ENCODE measurements at places on chromosomes 3 and 15.

DNA sequence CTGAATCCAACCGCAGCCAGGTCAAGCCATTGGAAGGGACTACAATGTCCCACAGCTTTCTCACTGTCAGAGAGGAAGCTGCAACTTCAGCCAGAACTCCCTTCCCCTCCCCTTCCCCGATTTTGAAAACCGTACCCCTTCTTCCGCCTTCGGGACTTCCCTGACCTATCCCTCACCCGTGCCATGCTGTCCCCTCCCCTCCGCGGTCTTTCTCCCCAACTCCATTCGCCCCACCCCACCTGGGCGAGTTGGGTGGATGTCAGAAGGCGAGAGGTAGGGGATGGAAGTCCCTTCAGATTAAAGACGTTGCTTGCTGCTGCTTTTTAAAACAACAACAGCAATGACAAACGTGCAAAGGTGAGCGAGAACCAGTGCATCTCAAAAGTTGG lies 723 bp downstream of the CPNE4 start:
- DNase-seq: no peak

GRCh38 chr3:128560768-128561167 lies 67.8 kb upstream of the GATA2 start:
- DNase-seq: no peak

DNA sequence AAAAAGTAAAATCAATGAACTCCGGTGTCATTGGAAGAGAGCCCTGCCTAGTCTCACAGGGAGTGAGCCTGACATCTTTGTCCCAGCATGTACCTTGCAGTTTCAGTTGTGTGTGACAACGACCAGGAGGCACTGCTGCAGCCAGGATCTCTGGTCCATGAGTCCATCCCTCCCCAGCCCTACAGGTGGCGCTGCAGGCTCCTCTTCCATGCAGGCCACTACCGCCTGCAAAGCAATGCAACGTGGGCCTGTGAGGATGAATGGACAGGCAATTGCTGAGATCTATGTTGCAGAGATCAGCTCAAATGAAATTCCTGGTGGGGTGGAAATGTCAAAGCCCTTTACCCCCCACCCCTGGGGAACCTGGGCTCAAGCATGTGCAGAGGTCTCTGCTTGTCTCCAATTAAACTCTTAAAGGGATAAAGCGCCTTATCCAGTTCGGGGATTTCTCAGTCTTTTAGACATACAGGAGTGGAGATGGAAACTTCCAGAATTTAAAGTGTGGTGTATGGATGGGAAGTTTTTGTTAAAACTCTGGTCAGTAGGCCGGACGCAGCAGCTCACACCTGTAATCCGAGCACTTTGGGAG lies 35.8 kb downstream of the TKT start:
- peak; percentile 76 for DNase-seq

DNA sequence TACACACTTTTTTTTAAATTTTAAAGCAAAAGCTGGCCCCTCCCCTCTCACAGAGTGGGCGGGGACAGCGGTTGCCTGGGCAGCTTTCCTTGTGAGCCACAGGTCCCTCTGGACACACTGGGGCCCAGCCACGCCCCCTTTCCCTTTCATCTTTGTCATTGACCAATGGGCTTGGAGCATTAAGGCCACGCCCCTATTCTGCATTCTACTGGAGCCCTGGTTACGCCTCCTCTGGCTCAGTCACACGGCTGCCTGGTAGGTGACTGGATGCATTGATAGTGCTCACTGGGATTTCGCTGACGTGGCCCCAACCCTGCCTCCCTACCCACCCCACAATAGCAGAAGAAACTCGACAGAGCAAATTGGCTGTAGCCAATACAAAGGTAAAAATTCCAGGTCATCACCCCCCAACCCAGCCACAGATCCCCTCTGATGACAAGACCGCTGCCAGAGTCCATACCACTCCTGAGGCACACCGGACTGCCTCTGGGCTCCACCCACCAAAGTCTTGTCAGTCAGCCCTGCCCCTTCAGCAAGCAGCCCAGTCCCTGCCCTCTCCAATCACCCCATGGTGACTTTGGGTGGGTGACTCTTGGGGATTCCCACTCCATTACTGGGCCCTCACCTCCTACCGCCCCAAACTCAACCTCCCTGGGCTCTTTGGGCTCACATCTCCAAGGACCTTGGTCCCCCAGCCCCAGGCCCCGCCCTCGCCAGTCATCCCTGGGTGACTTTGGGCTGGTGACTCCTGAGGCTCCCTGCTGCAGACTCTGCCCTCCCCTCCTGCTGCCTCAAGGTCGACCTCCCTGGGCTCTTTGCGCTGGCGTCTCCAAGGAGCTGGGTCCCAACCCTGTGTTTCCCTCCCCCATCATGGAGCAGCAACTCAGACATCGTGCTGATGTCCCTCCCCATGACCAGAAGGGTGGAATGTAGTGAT lies 112.2 kb upstream of the FAN1 start:
- no peak for DNase-seq

- DNase-seq: no peak
Observed at GRCh38 chr15:49637857-49638256, 17.0 kb downstream of the DTWD1 start.

- no peak for DNase-seq
Observed at GRCh38 chr15:56831467-56832005, 86.9 kb upstream of the TCF12 start.

DNA sequence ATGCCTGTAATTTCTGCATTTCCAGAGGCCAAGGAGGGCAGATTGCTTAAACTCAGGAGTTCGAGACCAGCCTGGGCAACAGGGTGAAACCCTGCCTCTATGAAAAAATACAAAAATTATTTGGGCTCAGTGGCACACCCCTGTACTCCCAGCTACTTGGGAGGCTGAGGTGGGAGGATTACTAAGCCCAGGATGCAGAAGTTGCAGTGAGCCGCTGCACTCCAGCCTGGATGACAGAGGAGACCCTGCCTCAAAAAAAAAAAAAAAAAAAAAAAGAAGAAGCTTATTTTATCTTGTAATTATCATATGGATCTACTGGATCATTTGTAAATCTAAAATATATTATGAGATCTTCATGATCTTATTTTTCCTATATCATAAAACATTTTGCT lies 84.1 kb downstream of the PPCDC start:
- no peak for DNase-seq

DNA sequence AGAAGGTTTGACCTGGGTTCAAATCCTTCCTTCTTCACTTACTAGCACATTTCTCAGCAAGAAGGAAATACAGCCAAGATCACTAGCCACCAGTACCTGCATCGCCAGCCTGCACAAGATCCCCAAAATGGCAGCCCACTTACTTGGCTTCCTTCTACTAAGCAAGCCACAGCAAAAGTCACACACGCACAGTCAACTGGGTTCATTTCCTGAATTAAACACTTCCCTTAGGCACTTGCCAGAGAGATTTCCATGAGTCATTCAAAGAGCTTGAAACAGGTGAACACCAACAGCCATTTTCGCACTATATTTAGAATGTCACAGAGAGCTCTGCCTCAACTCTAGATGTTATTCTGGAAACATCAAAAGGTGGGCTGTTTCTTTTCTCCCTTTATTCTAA lies 42.6 kb downstream of the MGLL start:
- DNase-seq: no peak

DNA sequence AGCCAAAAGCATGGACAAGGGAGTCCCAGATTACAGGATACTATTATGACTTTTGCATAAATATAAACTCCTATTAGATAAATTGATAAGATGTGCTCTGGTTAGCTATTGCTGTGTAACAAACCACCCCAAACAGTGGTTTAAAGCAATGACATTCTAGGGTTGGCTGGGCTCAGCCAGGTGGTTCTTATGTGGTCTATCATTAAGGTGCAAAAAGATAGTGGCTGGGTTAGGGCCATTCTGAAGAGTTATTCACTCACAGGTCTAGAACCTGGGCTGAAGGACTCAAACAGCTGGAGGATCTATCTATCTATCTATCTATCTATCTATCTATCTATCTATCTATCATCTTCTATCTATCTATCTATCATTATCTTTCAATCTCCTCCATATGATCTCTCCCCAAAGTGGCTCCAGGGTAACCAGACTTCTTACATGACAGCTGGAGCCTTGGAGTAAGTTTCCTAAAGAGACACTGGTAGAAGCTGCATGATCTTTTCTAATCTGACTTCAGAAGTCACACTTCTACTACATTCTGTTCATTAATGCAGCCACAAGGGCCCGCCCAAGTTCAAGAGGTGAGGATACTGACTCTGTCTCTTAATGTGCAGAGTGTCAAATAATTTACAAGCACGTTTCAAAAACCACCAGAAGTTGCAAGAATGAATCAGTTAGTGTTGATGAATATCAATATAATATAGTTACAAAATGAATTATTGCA lies 74.9 kb upstream of the XCR1 start:
- DNase-seq: no peak

DNA sequence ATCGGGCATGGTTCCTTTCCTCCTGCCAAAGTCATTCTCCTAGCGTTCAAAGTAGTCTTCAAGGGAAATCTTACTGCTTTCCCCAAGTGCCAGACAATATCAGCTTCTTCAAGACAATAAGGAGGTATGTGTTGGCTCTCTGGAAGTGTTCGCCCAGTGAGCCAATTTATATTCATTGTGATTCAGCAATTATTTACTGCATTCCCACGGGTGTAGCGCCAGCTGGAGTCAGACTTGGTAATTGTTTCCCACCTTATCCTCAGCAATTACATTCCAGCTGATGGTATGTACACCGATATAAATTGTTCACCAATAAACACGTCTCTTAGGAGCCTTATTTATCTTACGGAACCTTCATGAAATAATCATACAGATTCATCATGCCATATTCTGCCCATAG lies 103.6 kb upstream of the CTNNB1 start:
- no peak for DNase-seq

GRCh38 chr3:47315069-47315647 lies 32.4 kb downstream of the KLHL18 start:
- DNase-seq: no peak

DNA sequence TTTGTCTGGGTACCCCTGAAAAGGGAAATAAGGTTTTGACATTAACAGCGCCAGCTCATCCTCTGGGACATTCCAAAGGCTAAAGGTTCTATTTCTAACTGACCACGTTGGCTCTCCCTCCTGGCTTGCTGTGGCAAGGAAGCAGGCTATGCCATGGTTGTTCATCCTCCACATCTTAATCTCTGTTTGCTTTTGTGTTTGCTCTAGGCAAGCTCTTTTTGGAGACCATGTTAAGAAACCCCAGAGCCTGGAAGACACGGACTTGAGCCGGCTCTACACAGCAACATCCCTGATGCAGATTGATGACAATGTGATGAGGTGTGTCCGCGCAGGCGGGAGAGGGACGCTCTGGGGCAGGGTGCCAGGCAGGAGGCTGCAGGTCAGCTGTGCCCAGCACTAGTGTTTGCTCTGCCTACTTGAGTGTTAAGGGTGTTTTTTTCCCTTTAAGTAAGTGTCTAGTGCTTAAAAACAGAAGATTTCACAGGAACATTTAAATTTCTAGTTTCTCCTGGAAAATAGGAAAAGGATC lies 33.3 kb downstream of the RLBP1 start:
- no peak for DNase-seq

DNA sequence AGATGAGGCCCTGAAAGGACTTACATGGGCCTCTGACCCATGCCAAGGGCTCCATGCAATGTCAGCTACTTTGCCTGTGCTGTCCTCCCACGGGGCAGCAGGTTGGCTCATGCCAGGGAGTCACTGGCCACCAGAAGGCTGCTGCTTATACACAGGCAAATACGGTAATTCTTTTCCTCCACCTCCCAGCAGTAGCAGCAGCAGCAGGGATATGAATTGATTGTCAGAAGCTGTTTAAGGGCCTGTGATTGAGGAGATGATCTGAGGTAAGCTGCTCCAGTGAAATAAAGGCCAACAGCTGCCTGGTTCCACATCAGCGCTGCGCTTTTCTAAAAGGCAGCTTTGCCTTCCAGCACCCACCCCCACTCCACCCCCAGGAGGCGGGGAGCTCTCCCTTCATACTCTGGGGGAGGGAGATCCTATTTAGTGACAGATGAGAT lies 250.5 kb downstream of the SHQ1 start:
- DNase-seq: no peak

DNA sequence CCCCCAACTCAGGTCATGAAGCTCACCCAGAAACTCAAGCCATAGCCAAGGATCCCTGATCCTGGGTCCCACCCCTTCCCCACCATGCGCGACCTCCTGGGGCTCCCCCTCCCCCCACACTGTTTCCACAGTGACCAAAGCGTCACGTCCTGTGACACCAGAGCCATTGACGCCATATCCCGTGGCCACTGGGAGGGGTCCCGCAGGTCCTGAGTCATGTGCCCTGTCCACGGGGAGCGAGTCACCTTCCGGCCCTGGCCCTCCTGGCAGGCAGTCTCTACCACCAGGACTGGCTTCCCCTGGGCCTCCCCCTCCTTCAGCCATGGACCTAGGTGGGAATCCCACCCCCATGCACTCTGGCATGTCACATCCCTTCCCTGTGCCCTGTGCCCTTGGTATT lies 15.6 kb downstream of the SEMA3F start:
- no peak for DNase-seq

GRCh38 chr3:170470063-170471016 lies 51.7 kb downstream of the CLDN11 start:
- DNase-seq: no peak

Measured in stimulated activated naive CD8-positive, alpha-beta T cell treated with anti-CD3 and anti-CD28 coated beads, Interleukin-15, amount 100 ng/mL, for 72 hours (primary cell).